ENCODE measurements at places on chromosomes 3 and 15.

DNA sequence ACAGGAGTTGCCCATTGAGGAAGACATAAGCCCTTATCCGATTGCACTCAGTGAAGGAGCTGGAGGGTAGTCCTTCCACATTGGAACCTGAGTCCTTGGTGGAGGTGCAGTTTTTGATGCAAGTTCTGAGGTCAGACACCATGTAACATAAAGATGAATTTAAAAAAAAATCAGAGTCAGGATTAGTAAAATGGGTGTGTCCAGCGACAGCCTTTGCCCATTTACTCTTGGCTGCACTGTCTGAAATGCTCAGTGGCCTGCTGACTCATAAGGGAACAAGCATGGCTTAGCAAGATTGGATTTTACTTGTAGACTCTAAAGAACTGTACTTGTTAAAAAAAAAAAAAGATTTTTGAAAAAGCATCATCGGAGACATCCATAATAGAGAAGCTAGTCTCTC, 241.1 kb upstream of the TOPAZ1 start:
- DNase-seq, result no peak

- DNase-seq, result no peak
Observed at GRCh38 chr15:101505610-101506337, 16.3 kb upstream of the PCSK6 start.

GRCh38 chr3:120145542-120146285, 51.5 kb upstream of the GSK3B start:
- no peak for DNase-seq

DNA sequence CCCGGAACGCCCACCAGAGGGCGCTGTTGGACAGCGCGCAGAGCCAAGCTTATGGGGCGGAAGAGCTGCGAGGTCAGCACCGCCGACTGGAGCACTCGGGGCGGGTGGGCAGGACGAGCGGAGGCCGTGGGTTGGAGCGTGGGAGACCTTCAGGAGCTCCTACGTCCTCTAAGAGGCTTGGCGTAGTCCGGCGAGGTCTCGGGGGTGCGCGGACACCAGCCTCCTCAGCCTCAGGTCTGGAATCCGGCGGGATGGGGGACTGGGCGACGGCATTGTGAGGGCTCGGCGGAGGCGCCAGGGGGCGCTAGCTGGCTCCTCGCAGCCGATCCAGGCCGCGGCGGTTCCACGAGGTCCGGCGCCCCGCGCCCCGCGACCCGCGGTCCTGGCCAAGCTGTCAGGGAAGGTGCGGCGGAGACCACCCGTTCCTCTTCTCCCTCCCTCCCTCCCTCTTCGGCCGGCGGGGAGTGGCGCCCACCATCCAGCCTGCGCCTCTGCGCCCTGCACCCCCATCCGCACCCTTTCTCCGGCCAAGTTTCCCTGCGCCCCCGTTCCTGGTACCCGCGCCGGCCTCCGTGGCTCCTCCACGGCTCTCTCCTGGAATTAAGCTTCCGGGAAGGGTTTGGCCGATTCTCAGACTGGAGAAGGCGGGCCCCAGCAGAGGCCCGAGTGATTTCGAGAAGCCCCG, 24.3 kb upstream of the POLG start:
- peak; percentile 93 for DNase-seq

- DNase-seq, result no peak
Observed at GRCh38 chr15:89195836-89196235, 25.5 kb downstream of the RLBP1 start.

DNA sequence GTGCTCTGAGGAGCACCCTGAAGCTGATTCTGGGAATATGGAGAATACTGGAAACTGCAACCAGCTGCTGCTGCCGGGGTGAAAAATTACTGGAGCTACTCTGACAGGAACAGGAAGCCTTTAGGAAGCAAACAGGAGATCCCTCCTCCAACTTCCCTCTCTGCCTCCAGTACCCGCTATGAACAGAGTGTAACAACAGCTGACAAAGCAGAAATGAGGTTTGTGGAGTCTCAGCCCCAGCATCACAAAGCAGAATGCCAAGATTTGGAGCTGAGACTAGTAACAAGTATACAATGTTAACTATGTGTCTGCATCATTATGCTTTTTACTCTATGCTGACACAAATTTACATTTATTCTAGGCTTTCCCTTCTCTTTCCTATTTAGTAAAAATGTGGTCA, 22.7 kb upstream of the PIAS1 start:
- no peak for DNase-seq

DNA sequence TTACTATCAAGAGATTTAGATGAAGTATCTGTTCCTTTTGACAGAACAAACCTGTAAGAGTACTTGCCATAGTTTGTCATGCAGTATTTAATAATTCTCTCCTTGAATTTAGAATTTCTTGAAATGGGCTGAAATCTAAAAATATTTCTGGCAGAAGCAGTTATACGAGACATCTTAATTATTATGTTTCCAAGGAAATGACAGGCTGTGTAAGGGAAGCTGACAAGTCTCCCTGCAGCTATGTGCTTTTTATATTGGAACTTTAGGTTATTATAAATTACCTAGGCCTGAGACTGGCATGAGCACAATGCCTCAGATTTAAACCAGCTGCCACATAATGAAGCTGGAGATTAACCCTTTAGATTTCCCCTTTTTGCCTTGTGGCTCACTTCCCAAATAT, 365.0 kb upstream of the EPHA6 start:
- DNase-seq, result no peak

GRCh38 chr3:24846286-24846860, 351.7 kb upstream of the THRB start:
- no peak for DNase-seq
